NCI-H460 (cell line): ENCODE measurements at places on chromosomes 1 and 21.

GRCh38 chr1:119097380-119097779 is 43.1 kb downstream of the WARS2 start:
- DNase-seq = no peak

DNA sequence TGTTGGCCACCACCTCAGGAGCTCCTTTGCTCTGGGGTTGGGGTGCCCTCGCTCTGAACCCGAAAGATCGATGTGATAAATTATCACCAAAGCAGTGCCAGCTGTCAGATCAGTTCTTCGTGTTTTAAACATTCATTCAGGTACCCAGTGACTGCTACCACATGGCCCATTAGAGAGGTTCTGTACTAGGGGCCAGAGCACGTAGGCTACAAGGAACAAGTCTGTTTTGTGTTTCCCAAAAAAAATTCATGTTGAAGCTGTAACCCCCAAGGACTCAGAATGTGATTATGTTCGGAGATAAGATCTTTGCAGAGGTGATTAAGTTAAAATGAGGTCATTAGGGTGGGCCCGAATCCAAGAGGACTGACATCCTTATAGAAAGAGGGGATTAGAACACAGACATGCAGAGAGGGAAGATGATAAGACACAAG is 526.9 kb downstream of the NPHP4 start:
- no peak for DNase-seq

DNA sequence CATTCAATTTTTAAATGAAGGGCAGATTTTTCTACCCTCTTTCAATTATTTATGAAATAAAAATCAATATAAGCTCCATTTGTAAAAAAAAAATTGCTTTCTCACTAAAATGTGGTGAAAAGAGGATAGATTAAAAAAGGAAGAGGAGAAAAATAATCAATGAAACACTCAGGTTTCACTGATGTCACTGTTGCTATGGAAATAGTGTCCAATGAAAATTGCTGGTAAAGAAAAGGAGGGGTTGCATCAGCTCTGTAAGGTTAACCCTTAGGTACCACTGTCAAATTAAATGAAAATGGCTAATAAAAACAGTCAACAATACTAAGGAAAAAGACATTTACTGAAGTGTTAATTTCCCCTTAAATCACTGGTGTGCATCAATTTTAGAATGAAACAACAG is 91.6 kb upstream of the TTC39A start:
- peak; percentile 61 for DNase-seq

DNA sequence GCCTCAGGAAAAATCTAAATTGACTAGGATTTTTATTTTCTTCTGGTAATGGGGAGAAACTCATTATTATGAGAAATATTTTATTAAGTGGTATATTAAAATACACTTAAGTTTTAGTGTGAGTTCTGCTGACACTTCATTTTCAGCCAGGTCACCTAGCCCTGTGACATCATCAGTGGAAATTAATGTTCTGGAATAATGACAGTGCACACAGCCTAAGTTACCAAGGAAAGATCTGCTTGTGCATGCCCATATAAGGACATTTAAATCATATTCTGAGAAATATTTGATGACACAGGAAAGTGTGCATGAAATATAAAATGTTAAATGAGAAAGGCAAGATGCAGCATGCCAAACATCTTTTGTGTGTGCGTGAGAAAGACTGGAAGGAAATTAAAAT is 102.0 kb downstream of the KIF14 start:
- no peak for DNase-seq
